Stimulated activated CD4-positive, alpha-beta T cell treated with anti-CD3 and anti-CD28 coated beads, Interleukin-12 subunit alpha, Interleukin-12 subunit beta, amount 100 ng/mL, for 48 hours (primary cell): ENCODE measurements at places on chromosomes 4 and X.

- no peak for DNase-seq
These were observed 12.0 kb upstream of the SLC2A9 start for GRCh38 chr4:10033191-10033881.

DNA sequence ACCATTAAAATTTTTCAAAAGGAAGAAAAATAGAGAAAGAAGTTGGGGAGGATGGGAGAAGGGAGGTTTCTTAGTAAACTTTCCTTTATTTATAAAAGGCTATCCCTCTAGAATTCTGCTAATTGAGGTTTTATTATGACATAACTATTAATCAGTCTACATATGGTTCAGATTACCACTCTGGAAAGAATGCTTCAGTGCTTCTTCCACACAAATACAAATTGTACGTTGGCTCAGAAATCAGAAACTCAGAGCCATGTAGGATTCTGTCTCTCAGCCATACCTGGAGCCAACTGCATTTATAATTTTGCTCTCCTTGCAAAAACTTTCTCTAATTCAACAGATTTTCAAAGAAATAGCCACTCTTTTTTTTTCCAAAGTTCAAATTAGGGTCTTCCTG, 37.1 kb downstream of the SRPX start:
- no peak for DNase-seq

GRCh38 chr4:99131378-99131777, 12.7 kb downstream of the ADH4 start:
- DNase-seq, result no peak

GRCh38 chr4:139535871-139536234, 20.2 kb downstream of the SETD7 start:
- DNase-seq, result no peak

- DNase-seq, result no peak
These were observed 62.7 kb downstream of the ANTXR2 start for GRCh38 chr4:80010316-80010715.

- DNase-seq, result no peak
These were observed 10.4 kb downstream of the RAB9A start for GRCh38 chrX:13699183-13699826.

DNA sequence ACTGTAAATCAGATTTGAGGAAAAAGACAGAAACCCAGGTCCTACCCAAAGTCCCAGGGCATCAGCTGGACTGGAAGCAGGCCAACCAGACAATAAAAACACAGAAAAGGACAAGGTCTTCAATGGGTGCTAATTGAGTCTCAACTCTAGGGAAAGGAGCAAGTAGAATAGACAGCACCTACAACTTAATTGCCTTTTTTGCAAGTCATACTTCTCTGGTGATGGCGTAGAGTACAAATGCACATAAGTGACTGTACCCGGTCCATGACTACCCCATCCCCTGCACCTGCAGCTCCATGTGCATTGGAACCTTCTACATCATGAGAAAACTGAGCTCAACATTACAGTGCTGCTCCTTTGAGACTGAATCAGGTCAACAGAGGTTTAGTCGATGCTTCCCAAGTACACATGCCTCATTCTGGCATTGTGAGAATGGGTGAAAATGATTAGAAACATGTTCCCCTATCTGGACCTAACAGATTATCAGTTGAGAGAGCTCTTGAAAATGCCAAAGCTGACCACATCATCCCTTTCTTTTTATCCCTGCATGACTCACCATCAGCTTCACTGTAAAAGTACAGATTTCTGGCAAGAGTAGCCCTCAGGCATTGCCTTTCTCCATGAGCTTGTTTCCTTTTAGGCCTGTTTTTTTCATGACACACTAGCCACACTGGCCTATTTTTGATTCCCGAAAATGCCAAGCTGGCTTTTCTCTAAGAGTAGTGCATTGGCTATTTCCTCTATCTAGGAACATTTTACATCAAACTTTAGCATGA, 298.3 kb downstream of the HS3ST1 start:
- no peak for DNase-seq

GRCh38 chr4:107862658-107863057, 37.9 kb downstream of the SGMS2 start:
- DNase-seq, result peak; percentile 6

GRCh38 chr4:47827343-47828047, 10.4 kb downstream of the CORIN start:
- no peak for DNase-seq

DNA sequence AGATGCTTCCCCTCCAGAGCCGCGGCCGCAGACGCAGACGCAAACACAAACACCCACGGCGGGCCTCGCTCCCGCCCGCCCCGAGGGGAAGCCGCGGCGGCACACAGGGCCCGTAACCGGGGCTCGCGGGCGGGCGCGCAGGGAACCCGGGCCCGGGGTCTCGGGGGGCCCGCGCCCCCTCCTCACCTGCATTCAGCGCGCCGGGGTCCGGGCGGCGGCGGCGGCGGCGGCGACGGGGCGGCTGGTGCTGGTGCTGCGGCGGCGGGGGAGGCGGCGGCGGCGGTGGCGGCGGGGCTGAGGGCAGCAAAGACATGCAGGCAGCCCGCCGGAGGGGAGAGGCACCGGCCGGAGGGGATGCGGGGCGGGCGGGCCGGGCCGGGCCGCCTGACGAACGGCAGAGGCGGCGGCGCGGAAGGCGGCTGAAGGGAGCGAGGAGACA, 255 bp upstream of the CNOT6L start:
- DNase-seq, result peak; percentile 67

GRCh38 chrX:13469963-13470684, 99.3 kb upstream of the EGFL6 start:
- no peak for DNase-seq

DNA sequence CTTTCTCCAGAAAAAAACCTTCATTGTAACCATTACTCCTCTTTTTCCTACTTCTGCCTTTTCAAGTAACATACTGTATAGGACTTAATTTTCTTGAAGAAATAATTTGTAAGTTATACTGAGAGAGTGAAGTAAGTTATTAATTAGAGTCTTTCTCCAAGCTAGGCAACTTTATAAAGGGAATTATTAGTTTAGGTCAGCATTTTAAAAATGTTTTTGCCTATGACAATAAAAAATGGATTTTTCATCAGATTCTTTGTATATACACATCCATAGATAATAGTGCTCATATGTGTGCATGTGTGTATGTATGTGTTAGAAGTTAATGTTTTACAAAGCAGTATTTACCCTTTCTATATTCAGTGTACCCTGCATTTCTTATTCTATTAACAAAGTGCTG, 10.4 kb upstream of the NUDT6 start:
- DNase-seq, result no peak

DNA sequence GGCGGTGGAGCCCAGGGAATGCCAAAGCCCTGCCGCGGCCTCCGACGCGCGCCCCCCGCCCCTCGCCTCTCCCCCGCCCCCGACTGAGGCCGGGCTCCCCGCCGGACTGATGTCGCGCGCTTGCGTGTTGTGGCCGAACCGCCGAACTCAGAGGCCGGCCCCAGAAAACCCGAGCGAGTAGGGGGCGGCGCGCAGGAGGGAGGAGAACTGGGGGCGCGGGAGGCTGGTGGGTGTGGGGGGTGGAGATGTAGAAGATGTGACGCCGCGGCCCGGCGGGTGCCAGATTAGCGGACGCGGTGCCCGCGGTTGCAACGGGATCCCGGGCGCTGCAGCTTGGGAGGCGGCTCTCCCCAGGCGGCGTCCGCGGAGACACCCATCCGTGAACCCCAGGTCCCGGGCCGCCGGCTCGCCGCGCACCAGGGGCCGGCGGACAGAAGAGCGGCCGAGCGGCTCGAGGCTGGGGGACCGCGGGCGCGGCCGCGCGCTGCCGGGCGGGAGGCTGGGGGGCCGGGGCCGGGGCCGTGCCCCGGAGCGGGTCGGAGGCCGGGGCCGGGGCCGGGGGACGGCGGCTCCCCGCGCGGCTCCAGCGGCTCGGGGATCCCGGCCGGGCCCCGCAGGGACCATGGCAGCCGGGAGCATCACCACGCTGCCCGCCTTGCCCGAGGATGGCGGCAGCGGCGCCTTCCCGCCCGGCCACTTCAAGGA, at the start of gene FGF2:
TSS of gene FGF2 (plus strand) at position 279 of the 705 bp plus-strand sequence. CDS start at position 623, 344 bp downstream.
- peak; percentile 11 for DNase-seq

GRCh38 chr4:74111990-74112389, 13.0 kb upstream of the CXCL2 start:
- no peak for DNase-seq

DNA sequence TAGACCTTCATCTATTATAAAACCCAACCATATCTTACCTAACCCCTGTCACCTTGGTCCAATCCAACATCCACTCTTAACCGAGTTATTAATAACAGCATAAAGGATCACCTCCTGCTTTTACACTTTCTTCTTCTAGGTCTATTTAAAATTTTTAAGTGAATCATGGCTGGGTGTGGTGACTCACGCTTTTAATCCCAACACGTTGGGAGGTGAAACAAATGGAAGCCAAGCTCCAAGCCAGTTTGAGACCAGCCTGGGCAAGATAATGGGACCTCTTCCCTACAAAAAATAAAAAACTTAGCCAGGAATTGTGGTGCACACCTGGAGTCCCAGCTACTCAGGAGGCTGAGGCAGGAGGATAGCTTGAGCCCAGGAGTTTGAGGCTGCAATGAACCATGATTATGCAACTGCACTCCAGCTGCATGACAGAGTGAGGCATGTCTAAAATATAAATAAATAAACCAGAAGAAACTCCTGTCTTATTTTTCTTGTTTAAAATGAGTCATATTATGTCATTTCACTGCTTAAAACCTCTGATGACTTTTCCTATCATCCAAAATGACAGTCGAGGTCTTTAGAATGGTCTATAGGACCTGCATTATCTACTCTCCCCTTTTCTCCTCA, 188.4 kb downstream of the GASK1B start:
- no peak for DNase-seq

DNA sequence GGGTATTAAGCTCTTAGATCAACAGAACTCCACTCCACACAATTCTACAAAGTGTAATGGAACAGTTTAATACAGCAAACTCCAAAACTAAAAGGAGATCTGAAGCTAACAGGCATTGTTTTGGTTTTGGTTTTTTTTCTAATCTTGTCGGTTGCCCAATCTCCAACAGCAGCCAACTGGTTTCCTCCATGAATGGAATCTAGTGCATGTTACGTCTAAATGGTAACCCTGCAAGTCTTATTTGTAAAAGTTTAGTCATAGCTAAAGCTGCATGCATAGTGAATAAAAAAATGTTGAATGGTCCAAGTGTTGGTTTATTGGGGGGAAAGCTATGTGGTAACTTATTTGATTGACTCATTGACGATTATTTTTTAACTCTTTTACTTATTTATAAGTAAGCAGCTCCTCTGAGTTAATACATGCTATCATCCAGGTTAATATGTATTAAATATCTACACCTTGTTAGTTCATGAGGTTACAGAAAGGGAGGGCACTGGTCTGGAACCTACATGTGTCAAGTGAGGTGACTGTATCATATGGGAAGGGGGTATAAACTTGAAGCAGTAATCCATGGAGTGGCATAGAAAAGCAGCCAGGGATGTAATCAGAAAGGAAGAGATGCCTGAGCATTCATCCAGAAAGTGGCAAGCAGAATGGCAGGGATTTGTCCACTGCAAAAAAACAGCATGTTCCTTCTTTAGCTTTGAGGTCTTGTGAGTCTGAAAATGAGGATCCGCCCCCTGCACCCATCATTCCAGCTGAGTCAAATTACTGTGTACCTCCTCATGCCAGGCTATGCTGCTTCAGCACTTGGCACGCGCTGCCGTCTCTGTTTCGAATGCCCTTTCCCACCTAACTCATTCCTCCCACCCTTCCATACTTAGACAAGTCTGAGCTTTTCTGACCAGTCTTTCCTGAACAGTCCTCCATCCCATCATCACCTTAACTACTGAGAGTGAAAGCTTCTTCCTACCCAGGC, 81.7 kb downstream of the PDGFC start:
- DNase-seq, result no peak

DNA sequence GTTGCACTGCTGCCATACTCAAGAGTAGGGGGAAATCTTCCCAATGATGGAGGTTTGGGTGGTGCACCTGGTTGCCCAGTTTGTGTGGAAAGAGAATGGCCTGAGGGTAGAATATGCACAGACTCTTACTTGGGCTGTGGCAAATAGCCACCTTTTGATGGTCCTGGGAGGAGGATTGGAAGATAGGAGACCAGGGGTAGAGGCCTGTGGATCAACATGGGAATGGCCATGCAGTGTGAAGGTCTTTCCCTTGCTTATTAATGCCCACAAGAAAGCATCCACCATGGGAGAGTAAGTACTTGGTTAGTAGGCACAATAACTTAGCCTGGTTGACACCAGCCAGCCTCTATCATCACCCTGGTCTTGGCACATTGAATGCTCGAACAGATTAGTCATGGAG, 156.8 kb upstream of the LEF1 start:
- no peak for DNase-seq

DNA sequence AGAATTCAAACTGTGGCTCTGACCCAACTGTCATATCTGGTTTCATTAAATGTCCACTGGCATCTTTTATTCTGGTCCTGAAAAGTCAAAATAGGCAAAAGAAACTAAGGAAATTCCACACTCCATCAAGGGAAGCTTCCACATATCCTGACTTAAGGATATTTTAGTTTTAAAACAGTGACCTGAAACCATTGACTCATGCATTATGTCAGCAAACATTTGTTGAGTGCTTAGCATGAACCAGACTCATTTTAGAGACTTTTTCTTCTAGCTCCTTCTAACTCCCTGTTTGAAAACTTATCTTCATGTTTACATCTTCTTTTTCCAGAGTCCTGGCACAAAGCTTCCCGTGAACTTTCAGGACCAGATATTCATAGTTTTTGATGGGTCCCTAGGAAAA, 6.9 kb upstream of the CXCL1 start:
- DNase-seq, result no peak

GRCh38 chrX:19627533-19627932, 112.2 kb upstream of the MAP3K15 start:
- no peak for DNase-seq
